Glomerular endothelial cell (primary cell): ENCODE measurements at places on chromosomes 12 and 14. TPM values are rescaled to one million over a fixed set of nuclear protein-coding genes. Genes with fewer than 3 reads are reported as not detected.

Gene KRT82
- total RNA-seq, result not detected in 2 replicates

Gene SLC25A47
- 0.05 TPM in 1 of 2 replicates, not detected in the other for total RNA-seq

Gene DHRS4L2
- 8.5 and 8.7 TPM in 2 replicates for total RNA-seq

Gene CLEC4C
- not detected in 2 replicates for total RNA-seq

Gene ASCL1
- not detected in 2 replicates for total RNA-seq

Gene NINJ2
- 2.7 TPM in 1 of 2 replicates, not detected in the other for total RNA-seq

Gene RASSF8
- total RNA-seq, result 34.9 and 38.7 TPM in 2 replicates

Gene TMTC1
- 1.2 and 4.7 TPM in 2 replicates for total RNA-seq

Gene LRP1-AS
- total RNA-seq, result not detected in 2 replicates

Gene KRT73
- not detected in 2 replicates for total RNA-seq

Gene MED6
- 24.0 and 26.8 TPM in 2 replicates for total RNA-seq

Gene TAS2R9
- 0.18 TPM in 1 of 2 replicates, not detected in the other for total RNA-seq

Gene NR2C1
- 15.6 and 39.1 TPM in 2 replicates for total RNA-seq

Gene HNF1A
- total RNA-seq, result not detected in 2 replicates

Gene EVL
- total RNA-seq, result 37.3 and 45.7 TPM in 2 replicates

Gene KRT78
- not detected in 2 replicates for total RNA-seq

Gene ALG10
- 5.7 and 9.9 TPM in 2 replicates for total RNA-seq

Gene HOXC12
- total RNA-seq, result not detected in 2 replicates

Gene FOXN4
- total RNA-seq, result not detected in 2 replicates

Gene CLEC1B
- 0.18 TPM in 1 of 2 replicates, not detected in the other for total RNA-seq

Gene FZD10
- 1.5 TPM in 1 of 2 replicates, not detected in the other for total RNA-seq

Gene JAG2
- total RNA-seq, result 59.0 and 123 TPM in 2 replicates

Gene KRT74
- total RNA-seq, result not detected in 2 replicates

Gene RPL6
- 1,135 and 1,523 TPM in 2 replicates for total RNA-seq

Gene ADCK1
- 7.2 and 12.7 TPM in 2 replicates for total RNA-seq

Gene CLEC2A
- total RNA-seq, result not detected in 2 replicates

Gene RNU4-1
- under 0.01 TPM in 2 replicates for total RNA-seq

Gene SSPN
- total RNA-seq, result 1.7 and 5.1 TPM in 2 replicates

Gene ETFBKMT
- total RNA-seq, result 2.2 and 2.6 TPM in 2 replicates

Gene AICDA
- total RNA-seq, result not detected in 2 replicates

Gene ERP29
- 56.3 and 57.6 TPM in 2 replicates for total RNA-seq

Gene TMEM121
- 7.0 and 9.3 TPM in 2 replicates for total RNA-seq

Gene DNAI7
- total RNA-seq, result not detected in 2 replicates

Gene P3H3
- total RNA-seq, result 53.8 and 87.9 TPM in 2 replicates

Gene CABP1
- 0.82 TPM in 1 of 2 replicates, not detected in the other for total RNA-seq

Gene PRH2
- not detected in 2 replicates for total RNA-seq

Gene LHX5
- total RNA-seq, result not detected in 2 replicates

Gene RNF31
- total RNA-seq, result 42.1 and 77.5 TPM in 2 replicates

Gene KLHL33
- total RNA-seq, result not detected in 2 replicates

Gene HNRNPA1
- 488 and 499 TPM in 2 replicates for total RNA-seq

Gene NR1H4
- total RNA-seq, result 0.15 TPM in 1 of 2 replicates, not detected in the other

Gene MYF6
- total RNA-seq, result not detected in 2 replicates
